ENCODE measurements at places on chromosomes 6 and 20.
A peak's percentile ranks its signal among the peaks of the same experiment; 100 is the strongest.

- no peak for DNase-seq
These were observed 28.5 kb upstream of the SNRPB2 start for GRCh38 chr20:16701296-16701695.

- DNase-seq: peak; percentile 91
These were observed 563.3 kb upstream of the MAP3K7 start for GRCh38 chr6:91149956-91150705.

DNA sequence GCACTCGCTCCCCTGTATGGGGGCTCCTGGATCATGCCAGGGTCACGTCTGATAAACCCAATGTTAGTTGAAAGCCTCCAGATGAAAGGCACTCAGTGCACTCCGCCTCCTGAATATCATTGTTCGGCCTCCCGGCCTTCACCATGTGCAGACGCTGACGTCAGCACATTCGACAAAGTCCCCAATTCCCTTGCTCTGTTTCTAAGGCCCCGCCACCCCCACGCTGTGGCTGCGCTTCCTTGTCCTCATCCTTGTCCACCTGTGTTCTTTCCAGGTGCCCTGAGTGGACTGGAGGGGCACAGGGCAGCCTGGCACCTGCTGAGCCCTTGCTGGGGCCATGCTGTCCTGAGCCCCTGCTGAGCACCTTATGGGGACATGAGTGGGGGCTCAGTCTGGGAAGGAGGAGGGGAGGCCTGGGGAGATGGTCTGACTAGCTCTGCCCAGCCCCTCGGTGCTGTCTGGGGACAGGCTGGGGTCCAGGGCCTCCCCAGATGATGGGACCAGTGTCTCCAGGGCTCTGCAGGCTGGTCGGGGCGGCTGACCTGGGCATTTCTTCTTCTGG lies 9.8 kb upstream of the BHLHE23 start:
- DNase-seq: no peak

- DNase-seq: no peak
These were observed 29.1 kb downstream of the DDX27 start for GRCh38 chr20:49248301-49248700.

GRCh38 chr6:161598896-161599295 lies 325.0 kb upstream of the AGPAT4 start:
- DNase-seq: no peak

GRCh38 chr20:47088335-47088734 lies 193.7 kb downstream of the EYA2 start:
- DNase-seq: no peak

All from retinal pigment epithelial cell (primary cell).